ENCODE measurements at places on chromosomes 2 and 18. TPM values are rescaled to one million over a fixed set of nuclear protein-coding genes. Genes with fewer than 3 reads are reported as not detected.

MC4R gene
- total RNA-seq, result not detected

- peak; percentile 88 for DNase-seq
- peak overlapping the region; percentile 23 for H3K4me3 ChIP-seq
- 0 out of 2 replicates have a peak, but pooled peaks cover 2% of the 10 kb centered on the region for H3K4me1 ChIP-seq
- H3K36me3 ChIP-seq, result no peaks in the 10 kb centered on the region
- no peaks in the 10 kb centered on the region for H3K27me3 ChIP-seq
These were observed 16.5 kb downstream of the TWIST2 start for GRCh38 chr2:238864207-238865014.

REG1B gene
- not detected for total RNA-seq

GRCh38 chr2:49111456-49111855, 42.9 kb downstream of the FSHR start:
- no peaks in the 10 kb centered on the region for H3K4me1 ChIP-seq
- H3K36me3 ChIP-seq, result no peaks in the 10 kb centered on the region
- no peak overlapping the region for H3K27ac ChIP-seq
- no peak for DNase-seq
- no peak overlapping the region for H3K4me3 ChIP-seq
- no peaks in the 10 kb centered on the region for H3K27me3 ChIP-seq
